ENCODE measurements at places on chromosomes 12 and 14.

DNA sequence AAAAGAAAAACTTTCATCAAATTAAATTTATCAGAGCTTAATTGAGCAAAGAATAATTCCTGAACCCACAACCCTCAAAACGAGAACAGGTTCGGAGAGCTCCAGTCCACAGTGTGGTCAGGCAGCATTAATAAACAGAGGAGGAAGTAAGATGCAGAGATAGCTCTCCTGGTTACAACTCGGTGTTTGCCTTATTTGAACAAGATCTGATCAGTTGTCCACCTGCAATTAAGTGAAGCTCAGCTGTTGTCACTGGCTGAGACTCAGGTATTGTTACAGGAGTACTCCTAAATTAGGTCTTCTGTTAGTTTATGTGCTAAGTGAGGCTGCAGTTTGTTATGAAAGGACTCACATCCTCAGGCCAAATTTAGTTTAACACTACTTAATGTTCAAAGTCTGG, 451.4 kb upstream of the PDE3A start:
- no peak for DNase-seq

GRCh38 chr12:92582893-92583292, 119.9 kb upstream of the PLEKHG7 start:
- DNase-seq = no peak

DNA sequence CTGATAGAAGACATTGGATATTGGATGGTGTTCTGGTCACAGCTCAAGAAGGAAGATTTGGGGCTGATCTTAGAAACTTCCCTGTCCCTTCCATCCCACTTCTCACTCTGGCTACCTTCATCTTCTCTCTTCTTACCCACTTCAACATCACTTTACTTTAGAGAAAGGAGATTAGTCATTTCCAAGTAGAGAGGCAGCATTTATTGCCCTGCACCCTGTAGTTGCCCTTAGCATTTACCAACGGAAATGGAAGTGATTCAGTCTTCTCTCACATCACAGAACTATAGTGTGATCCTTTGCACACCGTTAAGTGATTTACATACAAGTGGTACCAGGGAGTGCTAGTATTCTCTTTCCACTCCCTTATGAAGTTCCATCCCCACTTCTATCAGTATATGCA, 52.4 kb downstream of the PHLDA1 start:
- no peak for DNase-seq

GRCh38 chr12:77847680-77848431, 17.2 kb downstream of the NAV3 start:
- peak; percentile 81 for DNase-seq

GRCh38 chr12:110353211-110353965, 50.1 kb downstream of the ANAPC7 start:
- DNase-seq = no peak

- no peak for DNase-seq
Observed at GRCh38 chr14:96508900-96509299, 6.7 kb downstream of the PAPOLA start.

- DNase-seq = no peak
Observed at GRCh38 chr14:68268719-68269118, 449.1 kb downstream of the RAD51B start.

DNA sequence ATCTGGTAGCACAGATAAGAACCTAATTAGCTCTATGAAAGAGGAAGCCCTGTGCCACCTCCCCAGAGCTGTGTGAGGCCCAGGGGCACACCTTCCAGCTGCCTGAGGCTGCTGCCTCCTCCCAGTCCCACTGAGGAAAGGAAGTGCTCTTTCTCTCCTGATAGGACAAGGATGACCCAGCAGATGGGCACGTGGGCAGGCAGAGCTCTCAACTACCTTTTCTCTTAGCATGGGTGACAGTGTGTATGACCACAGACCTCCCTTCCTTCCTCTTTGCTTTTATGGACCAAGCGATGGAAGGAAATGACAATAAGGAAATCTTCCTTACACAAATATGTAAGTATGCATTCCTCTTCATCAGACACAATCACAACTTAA, 127.6 kb upstream of the AMIGO2 start:
- no peak for DNase-seq

DNA sequence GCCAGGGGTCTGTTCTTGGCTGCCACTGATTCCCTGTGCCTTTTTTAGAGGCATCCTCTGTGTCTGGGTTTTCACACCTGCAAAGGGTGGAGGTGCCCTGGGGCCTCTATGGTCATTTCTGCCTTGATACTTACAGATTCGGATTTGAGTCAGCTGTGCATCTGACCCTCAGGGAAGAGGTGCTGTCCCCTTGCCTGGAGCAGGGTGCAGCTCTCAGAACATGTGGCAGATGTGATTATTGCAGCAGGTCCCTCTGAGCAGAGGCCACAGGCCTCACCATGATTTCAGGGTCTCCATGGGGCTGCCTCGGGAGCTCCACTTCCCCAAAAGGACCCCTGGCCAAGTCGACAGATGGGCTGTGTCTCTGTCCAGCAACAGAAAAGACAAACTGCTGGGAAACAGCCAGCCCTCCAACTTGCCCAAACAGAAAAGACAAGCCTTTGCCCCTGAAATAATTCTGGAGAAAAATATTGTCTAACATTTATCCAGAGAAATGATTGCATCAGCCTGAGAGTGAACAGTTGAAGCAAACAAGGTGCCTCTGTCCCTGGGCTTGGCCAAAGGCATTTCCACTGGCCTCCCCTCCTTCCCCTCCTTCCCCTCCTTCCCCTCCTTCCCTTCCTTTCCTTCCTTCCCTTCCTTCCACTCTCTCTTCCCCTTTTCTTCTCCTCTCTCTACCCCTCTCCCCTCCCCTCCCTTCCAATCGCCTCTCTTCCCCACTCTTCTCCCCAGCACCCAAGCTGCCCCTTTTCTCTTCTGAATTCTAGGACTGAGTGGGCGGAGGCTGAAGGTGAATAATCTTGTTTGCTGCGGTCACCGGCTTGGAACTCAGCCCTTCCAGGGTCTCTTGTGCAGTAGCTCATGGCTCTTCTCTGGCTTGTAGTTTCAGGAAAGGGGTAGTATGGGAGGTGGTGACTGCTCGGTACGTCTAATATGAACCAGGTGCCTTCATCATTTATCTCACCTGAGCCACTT, 676 bp downstream of the SERPINA3 start:
- DNase-seq = no peak

- no peak for DNase-seq
Observed at GRCh38 chr14:104557086-104557485, 22.5 kb upstream of the C14orf180 start.

GRCh38 chr14:68779761-68780323, 13.0 kb downstream of the ZFP36L1 start:
- peak; percentile 82 for DNase-seq
